ENCODE measurements at places on chromosomes 3 and 15.
A peak's percentile ranks its signal among the peaks of the same experiment; 100 is the strongest.

DNA sequence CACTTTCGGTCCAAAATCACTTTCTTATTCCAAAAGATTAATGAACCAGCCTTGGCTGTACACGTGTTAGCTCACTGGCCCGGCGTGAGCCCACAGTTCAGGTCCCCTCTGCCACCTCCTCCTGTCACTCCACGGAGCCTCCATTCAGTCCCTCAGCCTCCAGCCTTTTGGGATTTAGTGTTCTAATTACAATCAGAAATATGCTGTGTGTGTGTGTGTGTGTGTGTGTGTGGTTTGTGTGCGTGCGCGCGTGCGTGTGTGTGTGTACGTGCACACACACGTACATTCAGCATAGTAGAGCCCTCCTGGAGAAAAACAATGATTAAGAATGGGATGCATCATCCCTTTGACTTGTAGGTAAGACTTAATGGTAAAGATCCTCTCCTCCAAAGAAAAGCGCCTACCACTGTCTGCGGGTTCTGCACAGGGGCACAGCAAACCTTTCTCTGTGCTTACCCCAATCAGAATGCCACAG lies 801 bp downstream of the CA12 start:
- no peak for DNase-seq

DNA sequence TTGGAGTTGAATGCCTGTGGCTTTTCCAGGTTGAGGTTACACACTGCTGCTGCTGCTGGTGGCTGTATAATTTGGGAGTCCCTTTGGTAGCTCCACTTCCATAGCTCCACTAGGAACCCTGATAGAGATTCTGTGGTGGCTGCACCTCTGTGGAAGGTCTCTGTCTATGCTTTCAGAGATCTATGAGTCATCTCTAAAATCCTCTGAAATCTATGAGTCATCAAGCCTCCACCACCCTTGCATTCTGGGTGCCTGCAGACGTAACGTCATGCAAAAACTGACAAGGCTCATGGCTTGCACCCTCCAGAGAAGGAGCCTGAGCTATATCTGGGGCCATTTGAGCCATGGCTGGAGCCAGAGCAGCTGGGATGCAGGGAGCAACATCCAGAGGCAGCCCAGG lies 1037.0 kb upstream of the CFAP20DC start:
- no peak for DNase-seq

DNA sequence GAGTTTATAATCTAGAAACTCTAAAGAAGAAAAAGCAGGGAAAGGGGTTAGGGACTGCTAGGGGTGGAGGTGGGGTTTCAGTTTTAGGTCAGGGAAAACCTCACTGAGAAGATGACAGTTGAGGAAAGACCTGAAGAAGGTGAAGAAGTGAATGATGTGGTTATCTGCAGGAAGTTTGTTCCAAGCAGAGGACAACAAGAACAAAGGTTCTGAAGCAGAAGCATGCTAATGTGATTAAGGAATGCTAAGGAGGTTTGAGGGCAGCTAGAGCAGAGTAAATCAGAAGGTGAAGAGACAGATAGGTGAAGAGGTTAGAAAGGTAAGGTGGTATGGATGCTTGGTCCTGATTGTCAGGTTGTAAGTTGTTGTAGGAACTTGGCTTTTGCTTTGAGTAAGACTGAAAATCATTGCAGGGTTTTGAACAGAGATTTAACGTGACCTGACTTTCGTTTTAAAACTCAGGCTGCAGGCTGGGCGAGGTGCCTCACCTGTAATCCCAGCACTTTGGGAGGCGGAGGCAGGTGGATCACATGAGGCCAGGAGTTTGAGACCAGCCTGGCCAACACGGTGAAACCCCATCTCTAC lies 8.6 kb downstream of the OXSR1 start:
- no peak for DNase-seq

- DNase-seq: no peak
Measured at GRCh38 chr3:120772081-120772480, 29.5 kb downstream of the GTF2E1 start.

GRCh38 chr3:10365791-10366190 lies 44.9 kb upstream of the SEC13 start:
- no peak for DNase-seq

DNA sequence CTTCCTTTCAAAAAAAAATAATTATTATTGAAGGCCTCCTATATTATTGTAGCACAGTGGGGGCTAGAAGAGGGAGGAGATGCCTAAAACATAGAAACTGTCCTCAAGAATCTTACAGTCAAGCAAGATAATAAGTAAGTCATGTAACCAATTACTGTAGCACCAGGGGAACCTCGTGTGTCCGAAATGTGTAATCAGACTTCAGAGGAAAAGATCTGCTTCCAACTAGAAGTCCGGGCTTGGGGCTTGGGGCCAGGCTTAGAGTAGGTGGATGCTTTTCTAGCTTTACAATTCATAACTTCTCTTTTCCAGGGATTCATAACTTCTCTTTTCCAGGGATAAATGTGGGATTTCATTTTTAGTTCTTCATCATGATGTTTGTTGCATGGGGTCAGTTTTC lies 29.2 kb downstream of the MEIS2 start:
- DNase-seq: no peak

- peak; percentile 10 for DNase-seq
Measured at GRCh38 chr3:63975723-63976122, 47.6 kb downstream of the PSMD6 start.

DNA sequence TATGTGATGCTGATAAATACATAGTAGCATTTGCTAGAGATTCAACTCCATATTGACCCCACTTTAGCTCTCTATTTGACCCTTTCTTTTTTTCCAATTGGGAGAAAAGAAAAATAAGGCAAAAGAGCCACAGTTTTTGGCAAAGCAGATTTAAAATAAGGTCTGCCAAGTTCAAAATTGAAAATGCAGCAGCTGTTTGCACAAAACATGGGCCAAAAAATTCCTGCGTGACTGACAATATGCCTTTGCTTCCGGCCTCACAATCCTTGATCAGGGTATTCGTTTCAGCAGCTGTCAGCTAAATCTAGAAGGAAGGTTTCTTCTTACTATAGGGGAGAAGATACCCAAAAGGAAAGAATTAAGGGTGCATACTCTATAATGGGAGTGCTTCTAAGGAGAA lies 563.5 kb upstream of the CCDC54 start:
- no peak for DNase-seq

DNA sequence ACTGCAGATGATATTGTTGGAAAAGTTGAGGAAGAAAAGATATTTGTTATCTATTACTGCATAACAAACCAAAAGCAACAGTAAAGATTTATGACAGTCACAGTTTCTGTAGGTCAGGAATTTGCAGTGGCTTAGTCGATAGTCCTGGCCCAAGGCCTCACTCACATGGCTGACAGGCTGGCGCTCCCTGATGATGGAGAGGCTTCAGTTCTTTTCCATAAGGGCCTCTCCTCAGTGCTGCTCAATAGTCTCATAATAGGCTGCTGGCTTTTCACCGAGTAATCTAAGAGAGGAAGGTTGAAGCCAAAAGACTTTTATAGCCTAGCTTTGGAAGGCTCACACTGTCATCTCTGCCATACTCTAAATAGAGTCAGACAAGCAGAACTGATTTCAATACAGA lies 17.7 kb downstream of the IREB2 start:
- no peak for DNase-seq

GRCh38 chr3:71372911-71373637 lies 210.5 kb downstream of the FOXP1 start:
- no peak for DNase-seq

Data from occipital lobe (tissue), 3 donors.